A549 treated with CORT108297 at 1 μM for 4 hours (cell line): ENCODE measurements at places on chromosomes 13 and 19. TPM values are rescaled to one million over a fixed set of nuclear protein-coding genes. Genes with fewer than 3 reads are reported as not detected.

The ZNF547 gene
- 1.1 to 1.9 TPM (median 1.6 TPM) in 5 replicates for total RNA-seq

The S1PR5 gene
- total RNA-seq = 1.5 to 2.5 TPM (median 2.1 TPM) in 5 replicates

The LILRA1 gene
- not detected in 5 replicates for total RNA-seq

The PET100 gene
- total RNA-seq = 51.2 to 68.8 TPM (median 52.9 TPM) in 5 replicates

The CATSPERD gene
- 0.08 TPM in 1 of 5 replicates, not detected in the others for total RNA-seq
